Right atrium auricular region (tissue), 2 donors: ENCODE measurements at places on chromosomes 7 and 10. TPM values are rescaled to one million over a fixed set of nuclear protein-coding genes. Genes with fewer than 3 reads are reported as not detected.

The WNT8B gene
- not detected for total RNA-seq

The CRPPA gene
- total RNA-seq = 8.0 TPM

The MCMBP gene
- 28.5 TPM for total RNA-seq

The PON3 gene
- total RNA-seq = not detected

GRCh38 chr7:83468251-83468739 is 180.6 kb downstream of the SEMA3E start:
- H3K27ac ChIP-seq = no peak overlapping the region
- H3K4me1 ChIP-seq = no peaks in the 10 kb centered on the region
- peak; percentile 65 for DNase-seq
- no peak overlapping the region for H3K4me3 ChIP-seq
- H3K36me3 ChIP-seq = no peaks in the 10 kb centered on the region

- no peak overlapping the region for H3K27ac ChIP-seq
- no peaks in the 10 kb centered on the region for H3K36me3 ChIP-seq
- no peaks in the 10 kb centered on the region for H3K27me3 ChIP-seq
- H3K4me3 ChIP-seq = no peak overlapping the region
These were observed 36.6 kb downstream of the PRKCQ start for GRCh38 chr10:6543431-6544005.

DNA sequence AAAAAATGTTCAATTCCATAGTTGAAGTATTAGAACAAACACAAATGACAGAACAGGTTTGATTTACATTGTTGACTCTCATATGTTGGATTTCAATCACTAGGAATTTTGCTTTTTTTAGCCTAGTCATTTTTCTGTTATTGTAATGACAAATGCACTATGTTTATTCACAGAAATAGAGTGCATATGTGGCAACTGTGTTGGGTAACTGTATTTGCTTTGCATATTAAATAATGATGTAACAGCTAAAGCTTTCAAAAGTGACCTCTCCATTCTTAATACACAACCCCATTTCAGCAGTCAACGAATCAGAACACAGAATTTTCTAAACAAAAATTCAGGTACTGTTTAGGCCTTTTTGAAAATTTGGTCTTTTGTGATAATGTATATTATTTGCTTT is 54.0 kb upstream of the SLC26A5 start:
- no peaks in the 10 kb centered on the region for H3K27me3 ChIP-seq
- no peaks in the 10 kb centered on the region for H3K36me3 ChIP-seq
- no peak for DNase-seq
- H3K4me3 ChIP-seq = no peak overlapping the region
- no peak overlapping the region for H3K27ac ChIP-seq

DNA sequence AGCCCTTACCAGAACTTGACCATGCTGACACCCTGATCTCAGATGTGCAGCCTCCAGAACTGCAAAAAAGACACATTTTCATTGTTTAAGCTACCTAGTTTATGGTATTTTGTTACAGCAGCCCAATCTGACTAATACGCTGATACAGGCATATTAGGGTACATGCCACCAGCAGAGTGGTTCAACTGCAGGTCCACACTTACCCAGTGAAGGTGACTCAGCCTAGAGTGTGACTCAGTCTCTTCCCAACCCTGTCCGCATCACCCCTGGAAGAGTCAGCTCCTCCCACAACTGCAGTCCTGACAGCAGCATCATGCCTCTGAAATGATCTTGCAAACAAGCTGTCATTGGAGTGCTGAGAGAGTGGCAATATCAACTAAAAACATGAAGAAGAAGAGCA is 30.8 kb upstream of the GOT1 start:
- DNase-seq = no peak
- no peak overlapping the region for H3K27ac ChIP-seq
- no peak overlapping the region for H3K4me3 ChIP-seq
- H3K4me1 ChIP-seq = no peaks in the 10 kb centered on the region
- no peaks in the 10 kb centered on the region for H3K27me3 ChIP-seq

GRCh38 chr7:27295236-27295635 is 52.6 kb downstream of the EVX1 start:
- H3K36me3 ChIP-seq = no peaks in the 10 kb centered on the region
- no peak overlapping the region for H3K4me3 ChIP-seq
- H3K27ac ChIP-seq = no peak overlapping the region
- no peaks in the 10 kb centered on the region for H3K4me1 ChIP-seq
- no peaks in the 10 kb centered on the region for H3K27me3 ChIP-seq

GRCh38 chr10:72074574-72075375 is 13.6 kb downstream of the SPOCK2 start:
- DNase-seq = no peak
- no peaks in the 10 kb centered on the region for H3K4me1 ChIP-seq
- no peak overlapping the region for H3K27ac ChIP-seq
- no peak overlapping the region for H3K4me3 ChIP-seq
- H3K36me3 ChIP-seq = no peaks in the 10 kb centered on the region

- peak; percentile 68 for DNase-seq
- no peaks in the 10 kb centered on the region for H3K4me1 ChIP-seq
- H3K27me3 ChIP-seq = no peaks in the 10 kb centered on the region
These were observed 14.7 kb upstream of the C7orf33 start for GRCh38 chr7:148575640-148576411.

GRCh38 chr7:39754326-39755120 is 131.2 kb downstream of the RALA start:
- no peaks in the 10 kb centered on the region for H3K36me3 ChIP-seq
- H3K4me3 ChIP-seq = peak overlapping the region; percentile 8
- no peak overlapping the region for H3K27ac ChIP-seq
- no peaks in the 10 kb centered on the region for H3K27me3 ChIP-seq
- no peak for DNase-seq

DNA sequence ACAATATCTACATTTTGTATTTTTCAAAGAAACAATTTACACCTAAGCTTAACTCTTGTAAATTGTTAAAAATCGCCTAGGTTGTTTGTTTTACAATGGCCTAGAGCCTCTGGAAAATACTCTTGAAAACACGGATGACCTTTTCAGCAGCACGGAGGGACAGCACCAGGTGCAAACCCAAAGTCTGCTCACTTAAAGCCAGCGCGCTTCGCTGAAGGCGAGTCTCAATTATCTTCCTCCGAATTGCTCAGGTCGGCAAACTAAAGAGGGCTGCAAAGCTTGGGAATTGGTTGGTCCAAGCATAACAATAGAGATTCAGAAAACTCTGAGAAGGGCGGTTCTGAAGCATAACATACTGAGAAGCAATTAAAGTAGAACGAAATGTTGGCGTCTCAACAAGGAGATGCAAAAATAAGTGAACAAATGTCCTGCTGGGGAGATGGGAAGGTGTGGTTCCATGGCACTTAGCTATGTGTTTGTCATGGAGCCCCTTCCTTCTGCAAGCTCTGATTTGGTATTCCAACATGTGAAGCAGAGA is 139.9 kb upstream of the PITRM1 start:
- DNase-seq = no peak
- no peaks in the 10 kb centered on the region for H3K27me3 ChIP-seq
- no peaks in the 10 kb centered on the region for H3K4me1 ChIP-seq
- H3K27ac ChIP-seq = no peak overlapping the region

DNA sequence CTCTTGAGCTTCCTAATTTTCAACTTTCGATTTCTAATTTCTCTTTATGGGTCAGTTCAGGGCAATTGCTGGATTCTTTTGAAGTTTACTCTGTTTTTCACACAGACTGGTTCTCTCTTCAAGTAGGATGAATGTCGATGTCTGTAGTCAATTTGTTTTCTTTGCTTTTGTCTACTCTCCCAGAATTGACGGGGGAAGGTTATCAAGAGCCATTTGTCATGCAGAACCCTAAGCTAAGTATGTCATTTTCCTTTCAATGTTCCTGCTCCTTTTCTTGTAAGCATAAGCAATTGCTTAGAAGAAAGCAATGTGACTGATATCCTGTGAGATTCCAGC is 53.7 kb downstream of the SLC39A12 start:
- no peak for DNase-seq
- H3K36me3 ChIP-seq = no peaks in the 10 kb centered on the region
- no peaks in the 10 kb centered on the region for H3K4me1 ChIP-seq
- H3K27me3 ChIP-seq = no peaks in the 10 kb centered on the region
- no peak overlapping the region for H3K27ac ChIP-seq

DNA sequence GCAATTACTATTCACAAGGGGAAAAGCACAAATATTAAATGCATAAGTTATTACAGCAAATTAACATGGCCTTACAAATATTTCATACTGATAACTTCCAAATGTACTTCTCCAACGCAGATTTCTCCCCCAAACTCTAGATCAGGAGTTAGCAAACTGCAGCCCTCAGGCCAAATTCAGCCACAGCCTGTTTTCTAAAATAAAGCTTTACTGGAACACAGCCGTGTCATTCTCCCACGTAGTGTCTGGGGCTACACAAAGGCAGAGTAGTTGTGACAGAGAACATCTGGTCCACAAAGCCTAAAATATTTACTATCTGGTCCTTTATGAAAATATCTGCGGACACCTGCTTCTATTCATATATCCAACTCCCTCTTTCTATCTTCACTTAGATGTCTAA is 151.8 kb upstream of the AHR start:
- H3K36me3 ChIP-seq = no peaks in the 10 kb centered on the region
- H3K4me3 ChIP-seq = no peak overlapping the region
- no peak for DNase-seq
- H3K27ac ChIP-seq = no peak overlapping the region

GRCh38 chr7:120628251-120628650 is 229.7 kb downstream of the TSPAN12 start:
- no peak overlapping the region for H3K27ac ChIP-seq
- no peak overlapping the region for H3K4me3 ChIP-seq
- H3K36me3 ChIP-seq = no peaks in the 10 kb centered on the region
- no peaks in the 10 kb centered on the region for H3K4me1 ChIP-seq
- H3K27me3 ChIP-seq = no peaks in the 10 kb centered on the region
- DNase-seq = no peak

- H3K27me3 ChIP-seq = no peaks in the 10 kb centered on the region
- no peak overlapping the region for H3K4me3 ChIP-seq
- H3K4me1 ChIP-seq = no peaks in the 10 kb centered on the region
- peaks cover 12% of the 10 kb centered on the region for H3K36me3 ChIP-seq
- H3K27ac ChIP-seq = no peak overlapping the region
These were observed 122.2 kb downstream of the KMT2E start for GRCh38 chr7:105136221-105136620.

DNA sequence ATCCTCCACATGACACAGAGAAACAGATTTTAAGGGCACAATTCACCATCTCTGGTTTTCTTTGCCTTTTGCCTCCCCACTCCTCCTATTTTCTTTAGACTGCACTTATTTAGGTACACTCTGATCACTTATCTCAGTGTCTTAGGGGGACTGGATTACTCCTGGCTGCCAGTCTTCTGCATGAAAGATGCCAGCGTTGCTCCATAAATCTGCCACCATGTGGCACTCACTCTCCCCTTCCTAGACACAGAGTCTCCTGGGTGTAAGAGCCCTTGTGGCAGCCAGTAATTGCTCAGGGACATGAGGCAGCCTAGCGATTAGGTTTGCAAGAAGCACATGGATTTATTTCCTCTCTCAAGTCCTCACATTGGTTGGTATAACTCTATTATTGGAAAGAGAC is 34.5 kb upstream of the RBM20 start:
- H3K27me3 ChIP-seq = no peaks in the 10 kb centered on the region
- DNase-seq = no peak
- no peak overlapping the region for H3K4me3 ChIP-seq
- peaks cover 4% of the 10 kb centered on the region for H3K4me1 ChIP-seq
- peak overlapping the region; percentile 60 for H3K27ac ChIP-seq
- H3K36me3 ChIP-seq = peaks cover 6% of the 10 kb centered on the region

DNA sequence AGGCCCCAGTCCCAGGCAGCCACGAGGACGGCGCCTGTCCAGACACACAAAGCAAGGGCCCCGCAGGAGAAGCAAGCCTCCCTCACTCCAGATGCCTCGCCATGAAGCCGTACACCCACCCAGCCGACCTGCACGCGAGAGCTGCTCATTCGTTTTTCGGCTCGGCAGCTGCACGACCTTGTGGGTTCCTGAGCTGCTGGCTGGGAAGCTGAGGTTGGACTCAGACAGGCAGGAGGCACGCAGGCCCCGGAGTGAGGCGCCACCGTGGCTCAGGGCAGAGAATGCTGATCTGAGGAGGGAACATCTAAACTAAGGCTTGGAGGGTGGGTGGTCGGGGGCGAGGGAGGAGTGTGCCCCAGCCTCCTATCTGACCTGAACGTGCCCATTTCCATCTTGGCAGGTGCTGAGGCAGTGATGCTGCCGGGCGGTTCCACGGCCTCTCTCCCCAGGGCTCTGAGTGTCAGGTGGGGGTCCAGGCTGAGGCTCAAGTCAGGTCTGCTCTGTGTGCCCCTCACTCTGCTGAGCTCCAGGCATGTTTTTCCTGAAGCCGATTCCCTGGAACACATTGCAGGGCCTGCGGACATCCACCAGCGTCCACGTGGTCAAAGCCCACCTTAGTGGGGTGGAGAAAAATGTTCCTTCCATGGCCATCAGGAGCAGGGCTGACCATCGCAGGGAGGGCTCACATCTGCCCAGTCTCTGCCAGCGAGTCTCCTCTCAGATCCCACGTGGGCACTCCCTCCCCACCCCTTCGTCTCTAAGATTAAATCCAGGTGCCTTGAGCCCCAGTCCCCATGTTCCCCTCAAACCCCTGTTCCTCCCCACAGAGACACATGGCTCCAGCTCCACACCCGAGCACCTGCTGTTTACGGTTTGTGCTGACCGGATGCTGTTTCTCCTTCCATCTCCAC is 28.1 kb upstream of the FAM20C start:
- H3K36me3 ChIP-seq = no peaks in the 10 kb centered on the region
- no peaks in the 10 kb centered on the region for H3K27me3 ChIP-seq
- no peak overlapping the region for H3K27ac ChIP-seq
- no peak overlapping the region for H3K4me3 ChIP-seq

DNA sequence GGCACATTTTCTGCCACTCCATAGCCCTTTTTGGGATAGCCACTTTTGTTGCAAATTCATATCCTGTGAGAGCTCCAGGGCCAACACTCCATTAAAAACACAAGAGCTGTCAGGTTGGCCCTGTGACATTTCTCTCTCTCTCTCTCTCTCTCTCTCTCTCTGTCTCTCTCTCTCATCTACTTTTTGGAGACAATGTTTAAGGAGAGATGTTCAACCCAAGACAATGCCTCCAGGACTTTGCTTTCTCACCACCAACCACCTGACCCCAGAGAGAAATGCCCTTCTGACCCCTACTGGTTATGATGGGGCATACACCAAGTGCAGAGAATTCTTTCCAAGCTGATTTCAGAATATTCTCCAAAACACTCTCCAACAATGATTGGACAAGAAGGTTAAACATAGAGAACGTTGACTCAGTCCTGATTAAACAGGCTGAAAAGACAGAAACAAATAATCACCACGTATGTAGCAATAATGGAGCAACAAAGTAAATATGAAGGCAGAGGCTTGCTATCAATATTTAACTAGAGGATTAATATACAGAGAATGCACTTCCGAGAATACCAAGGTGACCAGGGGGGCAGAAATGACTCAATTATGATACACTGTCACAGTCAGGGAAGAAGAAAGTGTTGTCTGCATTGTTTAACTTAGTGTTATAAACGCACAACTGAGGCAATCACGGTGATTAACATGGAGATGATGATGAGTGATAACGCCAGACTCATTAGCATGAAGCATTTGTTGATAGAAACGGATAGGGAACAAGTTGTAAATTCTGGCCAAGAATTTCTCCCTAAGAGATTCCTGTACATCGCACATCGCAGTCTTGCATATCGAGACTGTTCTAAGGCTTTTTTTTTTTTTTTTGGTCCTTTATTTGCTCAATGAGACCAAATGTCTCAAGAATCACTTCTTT is 178.5 kb downstream of the NRP1 start:
- H3K27ac ChIP-seq = no peak overlapping the region
- peak; percentile 55 for DNase-seq
- no peaks in the 10 kb centered on the region for H3K27me3 ChIP-seq
- no peaks in the 10 kb centered on the region for H3K36me3 ChIP-seq
- no peak overlapping the region for H3K4me3 ChIP-seq
- no peaks in the 10 kb centered on the region for H3K4me1 ChIP-seq
